ENCODE measurements at places on chromosomes 2 and 18.

DNA sequence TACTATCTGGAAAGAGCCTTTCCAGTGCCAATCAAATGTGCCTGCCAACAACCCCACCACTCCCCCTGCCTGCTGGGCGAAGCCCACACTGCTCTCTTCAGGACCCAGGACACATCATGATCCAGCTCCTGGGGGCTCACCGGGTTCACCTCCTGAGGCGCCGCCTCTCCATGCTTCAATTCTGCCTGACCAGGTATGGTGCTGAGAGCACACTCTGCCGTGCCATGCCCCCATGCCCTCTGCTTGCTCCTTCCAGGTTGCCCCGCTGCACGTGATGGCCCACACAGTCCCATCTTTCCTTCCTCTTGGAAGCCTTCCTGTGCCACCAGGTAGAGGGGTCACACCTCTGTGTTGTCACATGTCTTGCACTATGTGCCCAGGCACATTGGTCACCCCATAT lies 47.5 kb downstream of the ASB18 start:
- no peak for DNase-seq

- no peak for DNase-seq
Observed at GRCh38 chr2:20208476-20208859, 16.5 kb downstream of the SDC1 start.

GRCh38 chr2:235160281-235160810 lies 208.5 kb downstream of the SH3BP4 start:
- DNase-seq, result no peak

GRCh38 chr2:3104261-3104660 lies 273.4 kb downstream of the EIPR1 start:
- DNase-seq, result no peak

DNA sequence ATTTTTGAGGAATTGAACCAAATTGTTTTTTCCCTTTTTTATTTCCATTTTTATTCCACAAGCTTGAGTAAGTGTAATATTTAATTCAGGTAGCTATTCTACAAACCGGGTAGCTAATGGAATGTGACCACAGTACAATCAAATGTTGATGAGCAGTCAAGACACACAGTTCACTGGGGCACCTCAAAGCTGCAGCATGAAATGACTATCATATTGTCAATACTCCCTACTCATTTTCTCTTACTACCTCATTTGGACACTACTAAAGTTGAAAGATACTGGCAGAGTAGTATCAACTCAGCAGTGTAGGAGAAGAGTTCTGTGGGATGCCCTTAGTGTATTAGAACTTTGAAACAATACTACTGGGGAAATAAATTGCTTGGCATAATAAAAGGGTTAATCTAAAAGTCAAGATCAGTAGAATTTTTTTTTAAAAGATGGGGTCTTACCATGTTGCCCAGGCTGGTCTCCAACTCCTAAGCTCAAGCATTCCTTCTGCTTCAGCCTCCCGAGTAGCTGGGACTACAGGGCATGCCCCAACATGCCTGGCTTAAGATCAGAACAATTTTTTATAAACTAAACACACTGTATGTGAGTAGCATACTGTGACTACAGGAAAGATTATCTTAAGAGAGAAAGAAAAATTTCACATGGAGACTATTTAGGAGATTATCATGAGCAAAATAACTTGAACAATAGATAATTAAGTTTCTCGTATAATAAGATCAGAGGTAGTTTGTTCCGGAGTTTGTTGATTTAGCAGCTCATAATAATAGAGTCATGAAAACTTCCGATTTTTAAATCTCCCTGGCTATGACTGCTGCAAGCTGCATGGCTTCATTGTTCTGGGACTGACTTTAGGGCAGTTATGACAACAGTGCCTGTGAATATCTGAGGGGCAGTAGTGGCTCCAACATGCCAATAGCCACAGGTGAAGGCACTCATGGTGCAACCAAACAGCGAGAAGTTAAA lies 43.7 kb downstream of the MYO3B start:
- no peak for DNase-seq

DNA sequence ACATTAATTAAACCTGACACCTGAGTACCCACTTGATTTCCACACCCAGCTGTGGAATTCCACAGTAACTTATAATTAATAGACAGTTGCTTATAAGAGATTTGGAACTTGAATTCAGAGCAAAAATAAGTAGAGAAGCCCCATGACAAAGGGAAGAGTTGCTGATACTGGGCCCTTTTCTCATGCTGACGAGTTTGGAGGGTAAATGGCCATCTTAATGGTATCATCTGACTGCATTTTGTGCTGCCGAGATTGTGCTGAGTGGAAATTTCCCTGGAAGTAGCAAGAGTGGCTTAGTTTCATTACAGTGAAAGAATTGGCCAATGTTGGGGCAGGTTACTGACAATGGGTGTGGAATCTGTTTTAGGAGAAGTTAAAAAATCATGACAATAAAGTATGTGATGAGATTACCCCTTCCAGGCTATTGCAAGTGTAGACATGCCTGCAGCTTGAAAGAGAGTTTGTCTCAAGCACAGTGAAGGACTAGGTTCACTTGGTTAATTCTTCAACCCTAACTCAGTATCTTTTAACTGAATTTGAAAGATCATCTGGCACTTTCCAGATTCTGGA lies 49.9 kb downstream of the VSNL1 start:
- no peak for DNase-seq

DNA sequence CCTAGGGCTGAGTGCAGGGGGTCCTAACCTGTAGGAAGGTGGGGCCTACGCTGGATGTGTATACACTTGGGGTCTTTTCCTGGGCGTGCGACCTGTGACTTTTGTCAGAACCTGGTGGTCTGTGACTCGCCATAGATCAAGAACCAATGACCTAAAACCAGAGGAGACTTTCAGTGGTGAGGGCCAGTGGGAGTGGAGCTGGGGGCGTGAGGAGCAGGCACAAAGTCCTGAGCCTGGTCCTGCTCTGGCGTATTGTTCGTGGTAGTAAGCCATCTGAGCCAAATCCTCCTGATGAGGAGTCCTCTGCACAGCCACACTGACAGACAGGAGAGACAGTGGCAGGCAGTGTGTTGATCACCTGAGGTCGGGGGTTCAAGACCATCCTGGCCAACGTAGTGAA lies 8.9 kb downstream of the INPP4A start:
- DNase-seq, result no peak

- DNase-seq, result no peak
Observed at GRCh38 chr2:21544392-21544791, 420.6 kb downstream of the TDRD15 start.

DNA sequence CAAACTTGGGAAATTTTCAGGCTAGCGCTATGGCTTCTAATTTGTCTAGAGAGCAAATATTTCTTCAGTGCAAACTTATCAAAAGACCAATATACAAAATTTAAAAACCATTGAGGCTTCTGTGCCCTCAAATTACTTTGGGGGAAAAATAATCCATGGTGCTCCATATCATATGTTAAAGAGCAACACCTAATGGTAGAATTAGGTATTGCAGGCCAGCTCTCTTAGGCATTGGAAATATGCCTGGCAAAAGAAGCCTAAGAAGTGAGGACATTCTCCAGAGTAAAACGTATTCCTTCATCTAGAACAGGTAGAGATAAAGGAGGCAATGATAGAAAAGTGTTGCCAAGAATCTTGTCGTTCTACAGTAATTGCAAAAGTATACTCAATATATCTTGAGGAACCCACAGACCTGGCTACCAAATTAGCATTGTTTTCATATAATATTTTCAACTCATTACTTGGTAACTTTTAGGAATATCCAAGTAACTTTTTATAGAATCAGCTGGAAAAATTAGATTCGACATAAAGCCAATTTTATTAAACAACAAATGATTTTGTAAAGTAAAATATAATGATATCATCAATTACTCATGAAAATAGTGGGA lies 401.1 kb downstream of the BCL11A start:
- DNase-seq, result no peak

- no peak for DNase-seq
Observed at GRCh38 chr18:46250812-46251173, 146.6 kb downstream of the HAUS1 start.

DNA sequence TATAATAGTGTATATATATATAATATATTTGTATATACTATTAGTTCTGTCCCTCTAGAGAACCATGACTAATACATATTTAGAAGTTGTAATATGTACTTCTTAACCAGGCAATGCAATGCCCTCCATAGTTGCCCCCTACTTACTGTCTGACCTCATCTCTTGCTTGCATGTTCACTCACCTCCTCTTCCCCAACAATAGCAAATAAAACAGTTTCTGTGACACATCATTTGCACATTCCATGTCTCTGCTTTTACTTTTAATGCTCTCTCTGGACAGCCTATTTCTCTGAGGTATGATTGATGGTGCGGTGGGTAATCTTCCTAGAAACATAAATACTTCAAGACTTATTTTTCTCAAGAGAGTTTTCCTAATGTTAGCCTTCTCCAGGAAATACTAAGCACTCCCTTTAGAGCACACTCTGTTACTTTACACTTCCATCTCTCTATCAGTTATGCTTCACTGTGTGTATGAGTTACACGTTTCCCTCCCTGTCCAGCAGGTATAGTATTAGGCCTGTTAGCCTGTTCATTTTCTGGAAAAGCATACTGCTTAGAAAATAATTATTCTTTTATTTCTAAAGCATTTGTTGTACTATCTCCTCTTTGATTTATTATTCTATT lies 295.6 kb upstream of the LRATD1 start:
- DNase-seq, result no peak

DNA sequence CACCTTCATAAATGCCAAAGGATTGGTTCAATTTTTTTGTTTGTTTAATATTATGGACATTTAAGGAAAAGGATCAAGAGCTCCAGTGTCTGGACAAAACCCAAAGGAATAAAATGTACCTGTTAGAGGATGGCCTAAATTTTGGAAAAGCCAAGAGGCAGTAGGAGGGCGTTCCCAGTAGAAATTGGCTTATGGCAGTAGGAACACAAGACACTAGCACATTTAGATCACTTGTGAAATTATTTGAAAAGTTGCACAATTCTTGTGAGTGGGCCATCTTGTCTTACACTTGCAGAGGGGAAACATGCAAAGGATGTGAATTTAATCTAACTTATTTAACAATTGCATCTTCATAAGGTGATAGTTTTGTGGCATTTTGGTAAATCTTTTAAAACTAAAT lies 3.2 kb downstream of the BZW1 start:
- DNase-seq, result no peak

DNA sequence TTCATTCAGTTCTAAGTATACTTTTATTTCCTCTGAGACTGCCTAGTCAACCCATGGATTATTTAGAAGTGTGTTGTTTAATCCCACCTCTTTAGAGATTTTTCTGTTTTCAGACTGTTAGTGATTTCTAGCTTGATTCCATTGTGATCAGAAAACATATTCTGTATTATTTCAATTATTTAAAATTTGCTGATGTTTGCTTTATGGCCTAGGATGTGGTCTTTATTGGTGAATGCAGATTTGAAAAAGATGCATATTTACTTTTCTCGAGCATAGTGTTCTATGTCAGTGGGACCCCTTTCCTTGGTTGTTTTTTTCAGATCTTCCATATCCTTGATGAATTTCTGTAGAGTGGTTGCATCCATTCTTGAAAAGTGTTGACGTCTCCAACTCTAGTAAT lies 487.2 kb upstream of the HS6ST1 start:
- no peak for DNase-seq

GRCh38 chr2:227164763-227165291 lies 403 bp downstream of the COL4A3 start:
- no peak for DNase-seq

Data from NCI-H2081 treated with DMSO at 0.1 percent for 48 hours (cell line).